GM20000 (cell line): ENCODE measurements at places on chromosomes 1 and 21.

DNA sequence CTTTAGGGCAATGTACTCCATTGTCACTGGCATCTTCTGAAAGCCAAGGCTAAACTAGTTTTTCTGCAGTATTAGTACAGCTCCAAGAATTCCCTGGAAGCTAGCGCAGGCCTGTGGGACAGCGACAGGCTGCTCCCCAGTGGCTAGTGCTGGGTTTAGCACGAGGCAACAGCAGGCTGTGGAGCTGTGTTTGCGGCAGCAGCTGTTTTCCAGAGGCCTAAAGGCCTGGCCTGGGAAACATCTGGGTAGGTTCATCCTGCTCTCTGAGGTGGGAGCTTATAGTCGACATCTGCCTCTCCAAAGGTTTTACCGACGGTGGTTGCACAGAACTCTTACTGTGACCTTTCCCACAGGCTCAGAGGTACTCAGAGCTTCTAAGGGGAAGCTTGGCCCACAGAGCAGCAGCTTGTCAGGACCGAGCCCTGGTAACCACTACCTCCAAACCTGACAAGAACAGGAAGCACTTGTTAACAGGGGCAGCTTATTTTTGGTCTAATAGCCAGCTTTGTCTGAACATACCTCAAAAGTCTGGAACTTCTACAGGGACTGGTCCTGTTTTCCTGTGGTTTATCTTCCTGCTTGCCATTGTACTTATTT lies 17.2 kb downstream of the CC2D1B start:
- DNase-seq = no peak

GRCh38 chr1:226373376-226373775 lies 34.5 kb downstream of the PARP1 start:
- no peak for DNase-seq

DNA sequence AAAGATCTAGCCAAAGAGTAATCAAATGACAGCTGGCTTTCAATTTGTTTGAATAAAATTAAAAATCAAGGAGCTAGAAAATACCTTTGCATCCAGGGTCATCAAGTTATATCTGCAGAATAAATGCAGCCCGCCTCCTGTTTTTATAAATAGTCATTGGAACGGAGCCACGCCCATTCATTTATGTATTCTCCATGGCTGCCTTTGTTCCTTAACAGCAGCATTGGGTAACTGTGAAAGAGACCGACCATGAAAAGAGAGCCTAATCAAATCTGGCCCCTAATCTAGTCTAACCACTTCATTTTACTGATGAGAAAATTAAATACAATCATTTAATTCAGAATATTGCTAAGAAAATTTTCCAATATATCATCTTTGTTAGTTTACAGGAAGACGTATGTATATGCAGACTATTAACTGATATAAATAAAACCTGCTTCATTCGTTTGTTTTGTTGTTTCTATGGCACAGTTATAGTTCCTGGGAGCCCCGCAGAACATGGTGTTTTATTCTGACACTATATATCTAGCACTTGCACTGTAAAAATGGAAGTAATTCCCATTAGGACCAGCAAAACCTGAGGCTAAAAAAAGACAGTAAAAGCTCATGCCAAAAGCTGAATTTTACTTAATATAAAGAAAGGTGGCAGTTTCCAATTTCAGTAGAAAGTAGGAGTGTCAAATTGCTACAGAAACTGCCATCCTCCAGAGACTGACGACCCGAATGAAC lies 111.8 kb upstream of the PALMD start:
- DNase-seq = no peak

- DNase-seq = no peak
These were observed 74.2 kb downstream of the ATF6 start for GRCh38 chr1:161840363-161840762.

DNA sequence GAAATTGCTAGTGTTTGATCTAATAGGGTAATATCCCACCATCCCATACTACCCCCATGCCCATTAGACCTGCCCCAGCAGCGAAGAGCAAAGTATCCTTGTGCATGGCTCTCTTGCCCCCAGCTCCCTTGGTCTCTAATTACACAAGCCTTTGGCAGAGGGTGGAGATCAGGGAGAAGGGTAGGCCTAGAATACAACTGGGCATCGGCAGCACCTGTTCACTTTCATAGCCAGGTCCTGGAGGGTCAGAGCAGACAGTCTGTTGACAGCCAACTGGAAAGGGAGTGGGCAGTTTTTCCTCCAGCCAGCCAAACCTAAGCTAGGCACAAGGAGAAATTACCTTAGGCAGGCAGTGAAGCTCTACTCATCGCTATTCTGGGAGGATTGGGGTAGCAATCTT lies 2.7 kb upstream of the PIGC start:
- DNase-seq = no peak

GRCh38 chr1:187408212-187409004 lies 579.7 kb downstream of the PLA2G4A start:
- no peak for DNase-seq

DNA sequence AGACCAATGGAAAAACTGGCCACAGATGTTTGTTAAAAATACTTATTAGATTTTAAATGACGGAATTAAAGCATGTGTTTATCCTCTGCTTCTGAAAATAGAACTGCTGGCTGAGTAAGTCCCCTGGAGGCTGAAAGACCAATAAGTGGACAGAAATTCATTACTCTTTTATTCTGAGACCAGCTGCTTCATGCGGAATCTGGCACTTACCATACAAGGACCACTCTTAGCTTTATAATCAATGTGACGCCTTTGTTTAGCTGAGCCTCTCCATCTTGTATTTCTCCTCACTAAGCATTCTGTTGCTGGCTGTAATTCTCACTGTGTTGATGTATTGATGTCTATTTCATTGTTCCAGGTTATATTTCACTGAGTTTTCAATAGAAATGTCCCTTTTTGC lies 6.3 kb upstream of the EXO1 start:
- DNase-seq = no peak

GRCh38 chr1:33872275-33872674 lies 8.4 kb downstream of the HMGB4 start:
- DNase-seq = no peak

GRCh38 chr1:168372861-168373371 lies 92.2 kb downstream of the TBX19 start:
- no peak for DNase-seq

GRCh38 chr21:41137401-41137800 lies 30.6 kb upstream of the BACE2 start:
- no peak for DNase-seq

- DNase-seq = peak; percentile 95
These were observed 1.3 kb downstream of the HES3 start for GRCh38 chr1:6245086-6245868.

GRCh38 chr1:9095818-9096217 lies 26.4 kb upstream of the SLC2A5 start:
- DNase-seq = no peak

- no peak for DNase-seq
These were observed 54.9 kb downstream of the DPT start for GRCh38 chr1:168673974-168674683.

DNA sequence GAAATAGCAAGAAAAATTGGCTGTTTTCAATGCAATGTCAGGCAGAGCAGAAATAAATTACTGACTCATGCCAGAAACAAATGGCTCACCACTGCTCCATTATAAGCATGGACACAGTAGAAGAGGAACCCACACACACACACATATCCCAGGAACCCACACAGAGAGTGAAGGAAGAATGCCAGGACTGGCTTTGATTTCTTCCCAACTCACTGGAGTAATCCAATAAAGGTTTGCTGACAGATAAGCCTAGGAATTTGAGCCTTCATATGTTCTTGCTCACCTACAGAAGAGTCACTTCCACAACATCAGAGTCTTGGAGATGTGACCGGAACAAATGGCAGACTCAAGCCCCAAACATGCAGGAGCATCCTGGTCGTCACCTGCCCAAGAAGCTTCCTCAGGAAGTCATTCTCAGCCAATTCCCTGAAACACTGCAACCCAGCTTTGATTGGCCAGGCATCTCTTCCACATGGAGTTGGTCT lies 2.2 kb downstream of the SH3BP5L start:
- DNase-seq = no peak

- no peak for DNase-seq
These were observed 79.0 kb downstream of the MRPL37 start for GRCh38 chr1:54278941-54279422.

DNA sequence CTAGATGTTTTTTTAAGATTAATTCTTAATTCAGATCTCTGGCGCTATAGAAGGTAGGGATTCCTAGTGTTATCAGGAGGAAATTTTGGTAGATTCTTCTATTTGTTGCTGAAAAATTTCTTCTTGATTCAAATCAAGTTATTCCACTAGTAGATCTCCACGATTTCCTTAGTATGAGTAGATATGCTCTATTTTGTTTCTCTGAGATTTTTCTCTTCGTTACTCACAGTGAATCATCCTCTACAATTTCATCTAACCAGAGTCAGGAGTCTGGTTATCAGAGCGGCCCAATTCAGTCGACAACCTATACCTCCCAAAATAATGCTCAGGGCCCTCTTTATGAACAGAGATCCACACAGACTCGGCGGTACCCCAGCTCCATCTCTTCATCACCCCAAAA lies 18.8 kb upstream of the HAX1 start:
- no peak for DNase-seq

GRCh38 chr1:192488058-192488457 lies 87.5 kb upstream of the RGS1 start:
- no peak for DNase-seq

DNA sequence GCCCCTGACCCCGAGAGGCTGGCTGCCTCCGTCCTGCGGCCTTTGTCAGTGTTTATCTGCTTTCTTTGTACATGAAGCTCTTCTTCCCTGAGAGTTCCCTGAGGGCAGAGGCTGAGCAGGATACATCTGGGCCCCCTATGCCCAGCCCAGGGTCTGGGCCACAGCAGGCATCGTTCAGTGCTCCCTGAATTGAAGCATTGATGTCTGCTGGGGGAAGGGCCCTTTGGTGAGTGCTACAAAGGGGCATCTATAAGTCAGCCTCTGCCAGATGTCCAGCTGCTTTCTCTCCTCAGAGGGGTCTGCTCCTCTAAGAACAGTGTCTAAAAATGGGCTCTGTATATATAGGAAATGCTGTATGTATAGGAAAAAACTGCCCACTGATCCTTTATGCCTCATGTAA lies 2.1 kb downstream of the HEYL start:
- DNase-seq = no peak

- DNase-seq = no peak
These were observed 9.7 kb downstream of the SKI start for GRCh38 chr1:2237773-2238172.

DNA sequence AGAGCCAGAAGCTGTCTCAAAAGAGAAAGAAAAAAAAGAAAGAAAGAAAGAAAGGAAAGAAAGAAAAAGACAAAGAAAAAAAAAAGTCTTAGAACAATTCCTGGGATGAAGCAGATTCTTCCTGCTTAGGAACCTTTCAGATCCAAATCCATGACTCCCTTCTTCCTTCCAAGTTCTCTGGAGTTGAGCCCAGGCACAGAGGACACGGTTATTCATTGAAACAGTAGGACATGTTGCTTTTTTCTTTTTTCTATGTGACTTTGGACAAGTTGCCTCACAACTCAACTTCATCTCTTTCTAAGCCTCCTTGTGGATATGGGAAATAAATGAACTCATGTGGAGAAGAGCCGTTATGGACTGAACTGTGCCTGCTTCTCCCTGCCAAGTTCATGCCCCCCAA lies 14.7 kb upstream of the TNFRSF8 start:
- no peak for DNase-seq

- no peak for DNase-seq
These were observed 132.2 kb downstream of the ATP5PO start for GRCh38 chr21:33783187-33783979.

DNA sequence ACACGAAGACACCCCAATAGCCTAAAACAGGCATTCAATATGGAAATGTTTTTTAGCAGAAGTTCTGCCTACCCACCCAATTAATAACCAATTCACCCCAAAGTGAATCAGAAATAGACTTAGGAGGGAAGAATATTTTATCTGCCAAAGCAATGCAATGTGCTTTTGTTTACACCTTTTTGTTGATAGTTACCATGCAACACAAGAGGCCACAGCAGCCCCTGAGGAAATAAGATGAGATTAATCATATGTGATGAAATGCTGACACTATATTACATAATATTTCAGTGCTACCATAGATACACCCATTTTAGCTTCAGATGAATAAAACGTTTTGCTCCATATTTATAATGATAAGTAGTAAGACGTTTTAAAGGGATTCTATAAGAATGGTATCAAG lies 60.9 kb upstream of the RGS2 start:
- DNase-seq = no peak

GRCh38 chr1:25684216-25684965 lies 67.8 kb downstream of the MAN1C1 start:
- no peak for DNase-seq

GRCh38 chr1:198970916-198971315 lies 332.1 kb downstream of the PTPRC start:
- no peak for DNase-seq

DNA sequence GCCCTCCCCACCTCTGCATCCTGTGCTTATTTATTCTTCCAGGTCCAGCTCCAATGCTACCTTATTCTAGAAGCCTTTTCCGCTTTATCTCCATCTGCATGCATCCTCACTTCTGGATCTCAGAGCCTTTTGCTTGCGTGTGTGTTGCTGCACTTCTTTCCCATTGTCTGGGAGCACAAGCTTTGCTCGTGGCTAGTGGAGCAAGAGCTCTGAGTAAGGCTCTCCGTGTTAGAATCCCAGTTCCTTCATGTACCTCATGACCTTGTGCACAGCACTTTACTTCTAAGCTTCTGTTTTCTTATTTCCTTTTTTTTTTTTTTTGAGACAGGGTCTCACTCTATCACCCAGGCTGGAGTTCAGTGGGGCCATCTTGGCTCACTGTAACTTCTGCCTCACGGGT lies 140.0 kb upstream of the POU3F1 start:
- no peak for DNase-seq

- no peak for DNase-seq
These were observed 1080.8 kb downstream of the AMY1C start for GRCh38 chr1:104830534-104830933.

DNA sequence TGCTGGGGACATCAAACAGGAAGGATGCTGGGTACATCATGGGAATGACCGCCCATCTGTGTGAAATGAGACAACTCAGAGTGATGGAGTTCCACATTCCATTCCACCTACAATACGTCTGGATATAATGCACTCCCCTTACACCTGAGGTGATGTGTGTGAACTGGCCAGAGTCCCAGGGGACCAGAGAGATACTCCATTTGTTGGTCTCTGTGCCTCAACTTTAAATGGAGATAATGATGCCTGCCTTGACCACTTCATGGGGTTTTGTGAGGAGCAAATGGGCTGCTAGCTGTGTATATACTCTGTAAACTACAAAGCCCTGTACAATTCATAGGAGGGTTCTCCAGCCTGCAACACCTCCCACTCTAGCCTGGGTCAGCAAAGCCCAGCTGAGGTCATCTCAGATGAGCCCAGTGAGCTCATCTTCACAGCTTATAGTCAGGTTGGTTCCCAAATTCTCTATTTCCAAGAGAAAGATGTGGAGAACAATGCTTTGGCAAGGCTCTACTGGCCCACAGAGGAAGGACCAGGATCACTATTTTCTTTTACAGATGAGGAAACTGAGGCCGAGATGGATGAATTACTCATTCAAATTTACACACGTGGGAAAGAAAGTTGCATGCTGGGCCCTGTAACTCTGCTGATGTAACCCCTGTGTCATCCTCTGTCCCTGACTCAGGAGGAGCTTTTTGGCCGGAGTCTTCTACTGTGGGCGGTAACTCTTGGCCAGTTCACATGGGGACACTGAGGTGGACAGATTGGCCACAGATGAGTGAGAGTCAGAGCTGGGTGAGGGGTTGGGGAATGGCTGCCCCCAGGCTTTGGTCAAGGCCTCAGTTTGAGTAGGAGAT lies 105.6 kb upstream of the GCLM start:
- DNase-seq = no peak

GRCh38 chr1:230696722-230697437 lies 17.0 kb downstream of the AGT start:
- DNase-seq = no peak
